ENCODE measurements at places on chromosomes 7 and 10.

- DNase-seq, result no peak
These were observed 11.6 kb downstream of the CDNF start for GRCh38 chr10:14826076-14826829.

DNA sequence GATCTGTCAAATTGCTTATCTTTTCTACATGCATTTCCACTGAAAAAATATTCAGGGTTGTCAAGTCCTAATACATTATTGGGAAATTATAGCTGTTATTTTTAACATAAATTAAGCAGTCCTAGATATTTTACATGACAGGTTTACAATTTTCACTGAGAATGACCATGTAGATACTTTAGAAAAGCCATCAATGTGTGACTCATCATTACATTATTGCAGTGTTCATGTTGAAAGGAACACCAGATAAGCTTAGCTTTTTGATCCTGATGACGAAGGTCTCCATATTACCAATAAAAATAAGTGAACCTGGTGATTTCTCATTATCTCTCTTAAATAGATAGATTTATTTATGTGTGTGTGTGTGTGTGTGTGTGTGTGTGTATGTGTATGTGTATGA, 529.5 kb upstream of the PCDH15 start:
- no peak for DNase-seq

DNA sequence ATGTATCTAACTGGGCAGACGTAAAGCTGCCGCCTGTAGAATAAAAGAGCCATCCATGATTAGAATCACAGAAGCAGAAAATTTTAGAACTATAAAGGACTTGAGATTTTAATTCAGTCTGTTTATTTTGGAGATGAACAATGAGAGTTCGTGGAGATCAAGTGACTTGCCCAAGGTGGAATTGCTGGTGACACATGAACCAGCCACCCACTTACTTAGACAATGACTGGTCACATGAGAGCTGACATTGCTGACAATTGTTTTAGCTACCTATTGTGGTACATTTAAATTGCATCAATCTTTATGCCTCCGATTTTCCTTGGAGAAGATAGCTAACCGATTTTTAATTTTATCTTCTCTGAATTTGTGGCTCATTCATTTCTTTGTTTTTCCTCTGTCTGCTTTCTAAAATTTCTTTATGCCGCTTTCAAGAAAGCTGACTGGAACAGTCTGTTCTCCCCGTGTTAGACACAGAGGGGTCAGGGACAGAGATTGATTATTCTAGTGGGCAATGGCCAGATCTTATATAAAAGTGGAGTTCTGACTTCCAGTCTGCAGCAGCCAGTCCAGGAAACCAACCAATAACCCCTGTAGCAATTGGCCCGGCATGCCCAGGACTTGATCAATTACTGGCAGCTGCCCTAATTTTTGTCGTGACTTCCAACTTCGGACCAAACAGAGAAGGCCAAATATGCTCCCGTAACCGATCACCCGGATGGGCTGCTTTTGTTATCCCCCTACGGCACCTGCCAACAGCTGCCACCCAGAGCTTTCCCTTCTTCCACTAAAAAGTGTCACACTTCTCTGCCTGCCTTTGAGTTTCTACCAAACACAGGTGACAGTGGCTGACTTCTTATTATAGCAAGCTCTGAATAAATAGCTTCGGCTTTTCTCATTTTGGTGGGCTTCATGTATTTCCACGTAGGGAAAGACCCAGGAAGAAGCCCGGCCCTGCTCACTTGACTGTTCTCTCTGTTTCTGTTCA, 241.6 kb downstream of the CAMK1D start:
- no peak for DNase-seq

DNA sequence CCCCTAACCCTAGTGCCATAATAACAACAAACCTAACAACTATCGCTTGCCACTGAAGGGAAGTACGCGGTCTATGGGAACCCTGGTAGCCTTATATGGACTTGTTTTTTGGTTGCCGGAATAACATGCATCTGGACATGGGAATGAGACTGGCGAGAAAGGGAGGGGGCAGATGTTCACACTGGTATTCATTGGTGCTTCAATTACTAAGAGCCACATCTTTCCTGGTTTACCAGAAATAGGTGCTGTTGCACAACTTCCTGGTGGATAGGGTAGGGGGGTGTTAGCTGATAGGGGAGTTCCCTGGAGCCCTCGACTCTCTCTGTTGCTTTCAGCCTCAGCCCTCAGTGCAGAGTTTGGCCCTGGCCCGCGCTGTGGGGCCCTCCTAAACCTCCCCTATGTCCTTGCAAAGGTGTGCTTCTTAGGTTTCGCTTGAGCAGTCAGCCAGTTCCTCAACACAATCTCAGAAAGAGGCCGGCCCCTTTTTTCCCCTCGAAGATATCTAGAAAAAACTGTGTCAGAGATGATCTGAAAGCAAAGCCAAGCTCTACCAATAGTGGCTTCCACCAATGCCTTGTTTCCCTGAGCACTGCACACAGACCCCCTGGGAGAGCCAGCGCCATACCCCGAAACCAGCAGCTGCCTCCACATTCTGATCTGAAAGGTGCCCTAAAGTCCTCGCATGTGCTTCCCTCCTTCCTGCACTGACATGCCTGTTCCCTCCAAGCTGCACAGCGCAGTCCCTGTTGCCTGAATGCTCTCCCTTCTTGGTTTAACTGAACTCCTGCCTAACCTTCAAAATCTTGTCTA, 13.5 kb downstream of the TBXAS1 start:
- DNase-seq, result no peak

GRCh38 chr7:80732630-80733029, 94.2 kb downstream of the CD36 start:
- DNase-seq, result no peak

- DNase-seq, result peak; percentile 68
These were observed 2.2 kb downstream of the CFAP46 start for GRCh38 chr10:132939957-132940790.

DNA sequence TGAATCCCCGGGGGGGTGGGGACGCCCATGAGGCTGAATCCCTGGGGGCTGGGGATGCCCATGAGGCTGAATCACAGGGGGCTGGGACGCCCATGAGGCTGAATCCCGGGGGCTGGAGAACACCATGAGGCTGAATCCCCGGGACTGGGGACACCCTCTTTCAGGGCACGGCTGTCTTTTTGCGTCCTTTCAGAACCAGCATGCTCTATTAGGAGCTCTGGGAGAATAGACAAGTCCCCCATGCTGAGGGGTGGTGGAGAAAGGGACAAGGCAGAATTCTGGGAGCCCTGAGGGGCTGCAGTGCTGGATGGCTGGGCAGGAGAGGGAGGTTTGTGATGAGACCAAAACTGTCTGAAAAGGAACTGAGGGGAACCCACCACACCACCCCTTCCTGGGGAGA, 257.3 kb upstream of the TCERG1L start:
- DNase-seq, result no peak

DNA sequence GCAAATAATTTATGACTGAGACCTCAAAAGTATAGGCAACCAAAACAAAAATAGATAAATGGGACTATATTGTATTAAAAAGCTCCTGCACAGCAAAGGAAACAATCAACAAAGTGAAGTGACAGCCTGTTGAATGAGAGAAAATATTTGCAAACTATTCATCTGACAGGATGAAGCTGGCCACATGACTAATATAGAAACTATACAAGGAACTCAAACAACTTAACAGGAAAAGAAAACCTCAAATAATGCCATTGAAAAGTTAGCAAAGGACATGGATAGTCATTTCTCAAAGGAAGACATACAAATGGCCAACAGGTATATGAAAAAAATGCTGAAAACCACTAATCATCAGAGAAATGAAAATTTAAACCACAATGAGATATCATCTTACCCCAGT, 245.1 kb downstream of the STK31 start:
- DNase-seq, result no peak

GRCh38 chr7:140209866-140210609, 33.3 kb upstream of the KDM7A start:
- peak; percentile 27 for DNase-seq

Measured in activated naive CD8-positive, alpha-beta T cell treated with anti-CD3 and anti-CD28 coated beads for 36 hours (primary cell).